ENCODE measurements at places on chromosomes 6 and 20.

- DNase-seq = no peak
Measured at GRCh38 chr20:31901615-31902014, 31.2 kb downstream of the TTLL9 start.

- DNase-seq = peak; percentile 37
Measured at GRCh38 chr20:61185841-61186601, 66.0 kb upstream of the CDH4 start.

DNA sequence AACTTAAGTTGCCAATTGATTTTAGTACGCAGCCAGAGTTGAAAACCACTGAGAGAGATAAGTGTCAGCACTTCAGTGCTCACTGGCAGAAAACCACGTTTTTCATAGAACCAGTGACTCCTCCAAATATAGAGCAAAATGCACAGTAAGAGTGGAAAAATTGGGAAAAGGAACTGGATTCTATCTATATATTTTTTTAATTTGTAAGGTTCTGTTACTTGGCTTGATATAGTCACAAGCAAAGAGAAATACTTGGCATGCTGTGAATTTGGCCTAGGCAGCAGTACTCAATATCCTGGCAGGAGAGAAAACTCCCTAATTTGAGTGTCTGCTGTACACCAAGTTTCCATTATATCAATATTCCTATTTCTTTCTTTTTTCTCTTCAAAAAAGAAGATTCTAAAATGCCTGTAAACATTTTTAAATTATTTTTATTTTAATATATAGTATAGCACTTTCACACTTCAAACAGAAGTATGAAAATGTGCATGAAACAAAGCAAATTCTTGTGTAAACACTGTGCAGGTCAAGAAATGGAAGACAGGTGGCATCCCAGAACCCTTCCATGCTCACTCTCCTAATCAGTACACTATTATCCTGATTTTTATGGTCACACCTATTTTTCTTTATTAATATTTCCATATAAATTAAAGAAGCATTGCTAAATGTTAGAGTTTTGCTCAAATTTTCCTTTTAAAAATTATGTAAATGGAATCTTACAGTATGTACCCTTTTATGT lies 561.8 kb upstream of the RNF217 start:
- DNase-seq = no peak

DNA sequence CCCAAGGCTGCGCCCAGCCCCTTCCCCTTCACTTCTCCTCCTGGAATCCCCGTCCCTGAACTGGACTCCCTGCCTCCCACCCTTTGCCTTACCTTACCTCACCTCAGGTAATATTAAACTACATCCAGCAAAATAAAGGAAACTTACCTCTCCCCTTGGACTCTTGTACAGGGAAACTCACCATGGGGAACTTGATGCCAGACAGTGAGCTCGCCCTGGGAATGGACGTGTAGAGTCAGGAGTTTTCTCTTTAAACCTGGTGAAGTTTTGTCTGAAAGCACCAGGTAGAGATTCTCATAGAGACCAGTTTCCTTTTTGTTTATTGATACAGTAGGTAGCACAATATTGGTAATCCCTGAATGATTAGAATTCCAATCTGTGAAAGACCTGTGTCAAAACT lies 544 bp upstream of the HLA-C start:
- DNase-seq = no peak

DNA sequence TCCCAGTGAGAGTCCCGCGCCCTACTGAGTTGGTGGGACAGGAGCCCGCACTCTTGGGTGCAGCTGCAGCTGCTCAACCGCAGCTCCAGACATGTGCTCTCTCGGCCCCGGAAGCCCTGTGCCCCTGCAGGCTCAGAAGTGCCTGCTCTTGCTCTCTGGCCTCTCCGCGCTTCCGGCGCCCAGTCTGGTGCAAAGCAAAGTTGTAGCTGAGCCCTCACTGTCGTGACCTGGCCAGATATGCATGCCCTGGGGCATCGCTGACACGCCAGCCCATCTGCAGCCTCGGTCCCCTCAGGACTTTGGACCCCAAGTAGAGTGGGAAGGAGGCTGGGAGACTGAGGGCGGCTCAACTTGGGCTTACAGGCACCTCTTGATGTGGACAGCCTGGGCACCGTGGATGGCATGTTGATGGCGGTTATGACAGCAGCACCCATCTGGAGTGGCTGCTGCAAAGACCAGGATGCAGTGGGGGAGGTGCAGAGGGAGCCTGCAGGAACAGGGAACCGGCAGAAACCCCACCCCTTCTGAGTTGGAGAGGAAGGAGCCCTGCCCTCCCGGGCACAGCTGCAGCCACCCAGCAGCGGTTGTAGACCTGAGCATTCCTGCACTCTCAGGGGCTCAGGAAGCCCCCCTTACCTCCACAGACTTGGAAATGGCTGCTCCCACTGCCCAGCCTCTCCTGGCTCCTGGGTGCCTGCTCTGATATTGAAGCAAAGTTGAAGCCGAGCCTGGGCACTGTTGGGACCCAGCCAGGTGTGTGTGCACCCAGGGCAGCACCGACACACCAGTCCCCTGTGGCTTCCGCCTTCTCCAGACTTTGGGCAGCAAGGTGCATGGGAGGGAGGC lies 462.6 kb downstream of the TBC1D32 start:
- no peak for DNase-seq

DNA sequence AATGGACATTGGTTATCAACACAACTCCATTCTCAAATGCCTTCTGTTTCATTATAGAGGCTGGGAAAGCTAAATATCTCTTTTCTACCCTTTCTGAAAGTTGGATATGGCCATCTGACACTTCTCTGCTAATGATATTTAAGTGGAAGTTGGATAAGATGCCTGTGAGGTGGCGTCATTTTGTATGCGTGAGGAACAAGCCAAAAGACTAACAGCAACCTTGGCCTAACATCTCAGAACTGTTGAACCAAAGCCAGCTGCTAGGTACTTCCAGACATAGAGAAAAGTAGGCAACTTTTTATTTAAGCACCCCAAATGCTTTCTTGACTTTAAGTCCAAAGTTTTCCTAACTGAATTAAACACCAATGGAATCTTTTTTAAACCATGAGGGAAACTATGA lies 708.4 kb downstream of the CD109 start:
- DNase-seq = no peak

DNA sequence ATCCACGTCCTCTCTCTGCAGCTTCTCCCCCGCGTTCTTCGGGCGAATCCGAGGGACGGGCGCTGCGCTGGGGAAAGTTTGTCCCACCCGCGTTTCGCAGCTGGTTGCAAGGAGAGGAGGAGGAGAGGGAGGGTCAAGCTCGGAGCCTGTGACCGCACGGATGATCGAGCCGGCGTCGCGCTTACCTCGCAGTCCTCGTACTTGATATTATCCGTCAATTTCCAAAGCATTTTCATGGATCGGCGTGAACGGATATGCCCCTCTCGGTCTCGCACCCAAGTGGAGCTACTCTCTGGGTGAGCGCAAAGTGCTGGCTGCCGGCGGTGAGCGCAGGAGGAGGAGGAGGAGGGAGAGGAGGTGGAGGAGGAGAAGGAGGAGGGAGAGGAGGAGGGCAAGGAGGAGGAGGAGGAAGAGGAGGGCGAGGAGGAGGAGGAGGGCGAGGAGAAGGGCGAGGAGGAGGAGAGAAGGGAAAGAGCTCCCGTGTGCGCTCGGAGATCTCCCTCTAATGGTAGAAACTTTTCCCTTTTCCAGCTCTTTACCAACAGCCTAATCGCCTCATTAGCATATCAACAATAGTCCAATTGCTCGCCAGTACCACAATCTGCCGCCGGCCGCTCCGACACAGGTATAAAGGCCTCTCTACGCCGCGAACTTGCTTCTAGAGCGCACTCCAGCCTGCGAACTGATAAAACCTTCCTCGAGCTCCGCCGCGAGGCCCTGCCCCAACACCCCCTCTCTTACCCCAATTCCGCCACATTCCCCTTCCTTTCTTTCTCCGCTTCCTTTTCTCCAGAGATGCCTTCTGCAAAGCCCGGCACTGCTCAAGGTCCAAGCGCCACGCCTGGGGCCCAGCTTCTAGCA lies at the start of gene TFAP2A:
Gene TFAP2A, minus strand, starts transcription at position 319 of the 861 bp plus-strand sequence. Its CDS starts 83 bp downstream, at position 236.
- peak; percentile 67 for DNase-seq

GRCh38 chr6:167528239-167528638 lies 203.4 kb downstream of the TTLL2 start:
- no peak for DNase-seq

DNA sequence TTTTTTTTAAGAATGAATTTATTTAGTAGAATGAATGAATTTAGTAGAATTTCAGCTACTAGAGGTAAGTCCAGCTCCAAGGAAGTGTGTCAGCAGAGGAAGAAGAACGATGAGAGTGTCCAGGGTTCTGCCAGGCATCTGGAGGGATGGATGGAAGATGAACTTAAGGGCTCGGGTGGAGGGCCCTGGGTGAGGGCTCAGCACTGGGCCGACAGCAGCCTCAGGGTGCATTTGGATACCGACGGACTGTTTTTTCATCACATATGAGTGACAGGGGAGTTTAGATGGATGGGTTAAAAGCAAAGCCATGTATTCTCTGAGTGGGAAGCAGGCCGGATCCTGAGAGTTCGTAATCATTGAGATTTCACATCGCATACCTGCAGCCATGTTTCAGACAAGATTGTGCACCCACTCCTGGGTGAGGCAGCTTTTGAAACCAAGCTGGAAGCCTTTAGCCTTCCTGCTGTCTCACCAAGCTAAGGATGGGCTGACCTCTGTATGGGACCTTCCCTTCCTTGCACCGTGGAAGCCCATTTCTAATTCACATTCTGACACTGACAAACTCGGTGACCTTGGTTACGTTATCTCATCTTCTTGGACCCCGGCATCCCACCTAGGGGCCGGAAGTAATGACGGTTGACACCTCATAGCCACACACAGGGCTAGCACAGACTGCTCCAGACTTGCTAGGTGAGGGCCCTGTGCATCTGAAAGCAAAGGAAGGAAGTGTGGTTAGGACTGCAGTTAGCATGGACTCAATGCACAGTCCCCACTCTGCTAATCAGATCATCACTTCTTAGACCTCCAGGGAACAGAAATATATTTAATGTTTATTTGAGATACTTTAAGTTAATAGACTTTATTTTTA lies 228.5 kb downstream of the SLC24A3 start:
- no peak for DNase-seq

- no peak for DNase-seq
Measured at GRCh38 chr20:19778404-19778803, 20.3 kb downstream of the RIN2 start.

DNA sequence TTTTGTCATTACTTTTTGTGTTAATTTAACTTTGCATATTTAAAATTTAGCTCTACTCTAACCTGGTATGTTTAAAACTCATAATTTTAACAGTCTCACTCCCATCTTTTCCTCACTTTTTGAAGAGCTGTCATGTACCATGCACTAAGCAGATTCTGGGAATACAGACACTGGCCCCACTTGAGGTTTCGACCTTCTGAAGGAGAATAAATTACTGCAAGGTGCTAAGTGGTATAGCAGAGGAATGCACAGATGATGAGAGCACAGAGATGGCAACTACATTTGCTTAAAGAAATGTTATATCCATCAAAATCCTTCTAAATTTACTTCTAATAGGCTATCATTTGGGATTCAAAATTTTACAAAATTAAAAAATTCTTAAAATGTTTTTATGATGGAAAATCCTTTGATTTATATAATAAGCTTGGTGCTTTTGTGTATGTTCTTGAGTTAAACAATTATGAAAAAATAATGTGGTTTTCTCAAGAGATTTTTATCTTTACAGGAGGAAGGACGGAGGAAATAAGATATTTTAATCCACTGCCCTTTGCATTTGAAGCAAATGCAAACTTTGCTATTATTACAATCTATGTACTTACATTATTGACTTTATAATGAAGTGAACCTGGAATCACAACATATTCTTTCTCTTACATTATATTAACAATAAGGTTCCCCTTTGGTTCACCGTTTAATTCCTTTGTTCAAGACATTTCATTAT lies 79.3 kb downstream of the AHI1 start:
- DNase-seq = no peak

DNA sequence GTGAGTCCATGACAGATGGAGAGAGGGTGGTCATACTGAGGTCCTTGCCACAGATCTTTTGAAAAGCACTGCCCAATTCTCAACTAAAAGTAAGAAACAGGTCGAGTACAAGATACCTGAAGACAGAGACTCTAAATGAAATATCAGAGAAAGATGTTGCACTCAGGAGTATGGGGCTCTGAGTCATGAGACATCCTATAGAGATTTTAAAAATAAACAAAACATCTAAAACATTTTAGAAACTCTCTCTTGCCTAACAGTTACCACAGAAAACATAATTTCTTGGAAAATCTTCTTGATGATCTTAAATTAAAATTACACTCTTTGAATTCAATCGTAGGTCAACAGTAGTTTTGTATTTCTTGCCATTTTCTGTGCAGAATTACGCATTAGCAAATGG lies 348.9 kb upstream of the MARCKS start:
- no peak for DNase-seq

DNA sequence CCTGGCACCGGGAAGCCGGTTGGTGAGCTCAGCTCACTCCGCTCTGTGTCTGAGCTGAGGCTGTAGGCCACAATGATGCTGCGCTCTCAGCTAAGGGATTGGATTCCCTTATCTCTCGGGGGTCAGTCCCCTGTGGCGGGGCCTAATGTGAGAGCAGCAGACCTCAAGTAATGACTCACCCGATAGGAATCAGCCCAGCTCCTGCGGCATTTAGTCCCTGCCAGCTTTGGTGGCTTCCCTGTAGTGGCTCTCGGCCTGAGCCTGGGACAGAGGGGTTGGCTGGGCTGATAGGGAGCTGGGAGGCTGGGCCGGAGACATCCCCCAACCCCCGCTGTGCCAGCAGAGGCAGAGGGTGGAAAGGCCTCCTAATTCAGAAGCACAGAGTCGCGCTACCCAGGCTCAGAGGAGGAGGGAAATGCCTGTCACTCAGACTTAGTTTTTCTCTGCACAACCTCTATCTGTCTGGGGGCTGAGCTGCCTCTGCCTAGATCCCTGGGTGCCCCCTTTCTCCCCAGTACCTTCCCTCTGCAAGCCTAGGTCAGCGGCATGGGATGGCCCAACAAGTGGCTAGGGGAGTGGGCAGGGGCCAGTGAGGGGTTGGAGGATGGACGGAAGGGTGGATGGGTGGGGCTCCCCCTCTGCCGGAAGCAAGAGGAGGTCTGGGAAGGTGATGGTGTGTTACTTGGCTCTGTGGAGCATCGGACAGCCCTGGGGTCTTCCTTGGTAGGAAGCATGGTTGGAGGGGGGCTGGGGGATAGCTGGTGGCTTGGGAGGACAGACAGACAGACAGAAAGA lies 92.2 kb downstream of the CDH22 start:
- DNase-seq = peak; percentile 63

DNA sequence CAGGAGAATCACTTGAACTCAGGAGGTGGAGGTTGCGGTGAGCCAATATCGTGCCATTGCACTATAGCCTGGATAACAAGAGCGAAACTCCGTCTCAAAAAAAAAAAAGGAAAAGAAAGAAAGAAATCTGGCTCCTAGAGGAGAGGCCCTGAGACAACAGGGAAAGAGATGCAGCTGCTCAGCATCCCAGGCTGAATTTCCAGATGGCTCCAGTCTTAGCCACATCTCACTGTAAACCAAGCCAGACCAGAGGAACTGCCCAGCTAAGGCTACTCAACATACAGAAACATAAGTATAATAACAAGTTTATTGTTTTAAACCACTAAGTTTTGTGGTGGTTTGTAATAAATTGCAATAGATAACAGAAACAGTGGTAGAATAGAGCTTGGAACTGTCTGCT lies 38.5 kb upstream of the TASP1 start:
- DNase-seq = no peak

DNA sequence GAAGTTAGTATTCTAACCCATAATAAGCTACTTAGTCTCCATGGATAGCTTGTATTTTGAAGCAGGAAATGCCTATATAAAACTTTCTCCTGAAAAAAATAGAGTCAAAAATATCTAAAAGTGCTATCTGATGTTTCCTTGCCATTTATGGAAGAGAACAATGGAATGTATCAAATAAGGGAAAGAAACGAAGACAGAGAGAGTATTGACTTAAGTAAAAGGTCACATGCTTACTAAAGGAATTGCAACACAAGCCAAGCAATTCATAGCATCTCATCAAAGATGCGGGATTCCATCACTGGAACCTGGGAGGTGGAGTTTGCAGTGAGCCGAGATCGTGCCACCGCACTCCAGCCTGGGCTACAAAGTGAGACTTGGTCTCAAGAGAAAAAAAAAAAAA lies 112.9 kb upstream of the DTNBP1 start:
- DNase-seq = no peak

All from LoVo (cell line).